Inflammatory macrophage treated with lipopolysaccharide for 1 hour (primary cell): ENCODE measurements at places on chromosomes 12 and 14.
A peak's percentile ranks its signal among the peaks of the same experiment; 100 is the strongest.

GRCh38 chr14:70890826-70891659 lies 16.2 kb upstream of the PCNX1 start:
- DNase-seq: no peak

DNA sequence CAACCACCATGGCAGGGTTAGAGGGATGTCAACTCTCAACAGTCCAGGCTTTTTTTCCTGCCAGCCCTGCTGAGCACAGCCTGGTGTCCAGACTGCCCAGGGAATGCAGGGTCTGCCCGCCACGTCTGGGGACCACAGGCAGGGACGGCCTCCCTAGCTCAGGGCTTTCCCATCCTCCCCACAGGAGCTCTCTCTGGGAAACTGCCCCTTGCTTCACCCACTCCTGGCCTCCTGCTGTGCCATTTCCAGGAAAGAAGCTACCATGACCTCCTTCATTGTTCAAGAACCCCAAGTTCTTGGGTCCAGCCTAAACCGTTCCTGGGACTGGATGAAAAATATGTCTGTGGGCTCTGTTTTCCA lies 4.8 kb downstream of the SCNN1A start:
- no peak for DNase-seq

GRCh38 chr12:45852508-45852907 lies 123.0 kb downstream of the ARID2 start:
- DNase-seq: no peak

DNA sequence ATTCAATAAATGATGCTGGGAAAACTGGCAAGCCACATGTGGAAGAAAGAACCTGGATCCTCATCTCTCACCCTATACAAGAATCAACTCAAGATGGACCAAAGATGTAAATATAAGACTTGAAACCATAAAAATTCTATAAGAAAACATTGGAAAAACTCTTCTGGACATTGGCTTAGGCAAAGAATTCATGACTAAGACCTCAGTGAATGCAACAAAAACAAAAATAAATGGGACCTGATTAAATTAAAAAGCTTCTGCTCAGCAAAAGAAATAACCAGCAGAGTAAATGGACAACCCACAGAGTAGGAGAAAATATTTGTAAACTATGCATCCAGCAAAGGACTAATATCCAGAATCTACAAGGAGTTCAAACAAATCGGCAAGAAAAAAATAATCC lies 24.6 kb downstream of the ATG2B start:
- DNase-seq: no peak

DNA sequence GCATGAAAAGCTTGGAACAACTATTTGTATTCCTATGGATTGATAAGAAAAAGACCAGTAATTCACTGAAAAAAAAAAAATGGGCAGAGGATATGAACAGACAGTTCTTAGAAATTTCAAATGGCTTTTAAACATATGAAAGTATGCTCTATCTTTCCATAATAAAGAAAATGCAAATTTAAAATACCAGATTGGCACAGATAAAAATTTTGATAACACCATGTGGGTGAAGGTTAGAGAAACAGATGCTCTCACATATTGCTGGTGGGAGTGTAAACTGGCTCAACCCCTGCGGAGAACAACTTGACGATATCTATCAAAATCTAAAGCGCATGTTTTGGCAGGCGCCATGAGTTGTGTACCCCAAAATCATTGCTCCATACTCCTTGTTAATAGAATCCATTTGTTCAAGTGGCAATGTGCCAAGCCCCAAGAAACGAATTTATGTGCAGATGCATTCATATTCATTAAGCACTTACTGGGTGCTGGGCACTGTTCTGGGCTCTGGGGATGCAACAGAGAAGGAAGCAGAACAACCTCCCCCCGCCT lies 29.5 kb upstream of the TMPO start:
- DNase-seq: no peak

GRCh38 chr12:42196723-42197603 lies 41.1 kb downstream of the YAF2 start:
- DNase-seq: no peak

DNA sequence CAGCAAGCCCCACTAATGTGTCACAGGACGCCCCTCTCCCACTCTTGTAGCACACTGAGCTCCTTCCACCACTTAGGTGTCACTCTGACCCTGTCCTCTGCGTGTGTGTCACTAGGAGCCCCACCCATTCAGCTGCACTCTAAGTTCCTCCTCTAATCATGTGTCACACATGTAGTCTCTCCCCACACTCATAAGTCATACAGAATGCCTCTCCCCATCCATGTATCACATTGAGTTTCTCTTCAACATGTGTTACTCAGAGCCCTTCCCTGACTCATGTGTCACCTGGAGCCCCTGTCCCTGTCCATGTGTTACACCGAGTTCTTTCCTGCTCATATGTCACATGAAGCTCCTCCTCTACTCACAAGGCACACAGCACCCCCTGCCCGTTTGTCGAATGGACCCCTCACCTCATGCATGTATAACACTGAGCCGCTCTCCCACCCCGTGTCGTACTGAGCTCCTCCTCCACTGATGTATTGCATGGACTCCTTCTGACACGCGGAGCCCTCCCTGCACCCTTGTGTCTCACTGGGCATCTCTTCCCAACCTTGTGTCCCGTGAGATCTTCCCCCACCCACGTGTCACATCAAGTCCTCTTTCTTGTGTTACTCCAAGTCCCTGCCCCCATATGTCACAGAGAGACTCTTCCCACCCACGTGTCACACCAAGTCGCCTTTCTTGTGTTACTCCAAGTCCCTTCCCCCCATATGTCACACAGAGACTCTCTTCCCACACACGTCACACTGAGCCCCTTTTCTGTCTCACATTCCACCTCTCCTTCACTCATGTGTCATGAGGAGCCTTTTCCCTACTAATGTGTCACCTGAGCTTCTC lies 31.0 kb downstream of the RTL1 start:
- peak; percentile 5 for DNase-seq

- no peak for DNase-seq
Measured at GRCh38 chr12:21614506-21614905, 9.9 kb upstream of the GYS2 start.

- DNase-seq: no peak
Measured at GRCh38 chr14:94550041-94550440, 11.2 kb upstream of the SERPINA4 start.

- DNase-seq: peak; percentile 57
Measured at GRCh38 chr12:89621521-89621920, 87.1 kb downstream of the ATP2B1 start.

DNA sequence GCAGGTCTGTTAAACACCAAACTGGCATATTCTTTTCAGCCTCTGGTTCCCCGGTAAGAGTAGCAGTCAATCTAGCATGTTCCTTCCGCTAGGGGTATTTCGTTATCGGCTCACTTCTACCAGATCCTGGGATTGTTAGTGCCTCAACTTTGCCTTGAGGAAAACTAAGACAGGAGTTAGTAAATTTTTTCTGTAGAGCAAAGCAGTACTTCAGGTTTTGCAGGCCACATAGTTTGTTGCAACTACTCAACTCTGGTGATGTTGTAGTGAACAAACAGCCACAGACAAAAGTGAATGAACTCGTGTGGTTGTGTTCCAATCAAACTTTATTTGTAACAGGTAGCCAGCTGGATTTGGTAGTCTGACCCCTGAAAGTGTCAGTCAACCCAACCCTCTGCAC lies 6.3 kb upstream of the CDH24 start:
- no peak for DNase-seq

GRCh38 chr12:118189741-118190191 lies 53.8 kb downstream of the PEBP1 start:
- no peak for DNase-seq

- no peak for DNase-seq
Measured at GRCh38 chr12:43331935-43332334, 220.1 kb downstream of the ADAMTS20 start.

- DNase-seq: peak; percentile 12
Measured at GRCh38 chr12:24467226-24467625, 481.7 kb downstream of the BCAT1 start.

DNA sequence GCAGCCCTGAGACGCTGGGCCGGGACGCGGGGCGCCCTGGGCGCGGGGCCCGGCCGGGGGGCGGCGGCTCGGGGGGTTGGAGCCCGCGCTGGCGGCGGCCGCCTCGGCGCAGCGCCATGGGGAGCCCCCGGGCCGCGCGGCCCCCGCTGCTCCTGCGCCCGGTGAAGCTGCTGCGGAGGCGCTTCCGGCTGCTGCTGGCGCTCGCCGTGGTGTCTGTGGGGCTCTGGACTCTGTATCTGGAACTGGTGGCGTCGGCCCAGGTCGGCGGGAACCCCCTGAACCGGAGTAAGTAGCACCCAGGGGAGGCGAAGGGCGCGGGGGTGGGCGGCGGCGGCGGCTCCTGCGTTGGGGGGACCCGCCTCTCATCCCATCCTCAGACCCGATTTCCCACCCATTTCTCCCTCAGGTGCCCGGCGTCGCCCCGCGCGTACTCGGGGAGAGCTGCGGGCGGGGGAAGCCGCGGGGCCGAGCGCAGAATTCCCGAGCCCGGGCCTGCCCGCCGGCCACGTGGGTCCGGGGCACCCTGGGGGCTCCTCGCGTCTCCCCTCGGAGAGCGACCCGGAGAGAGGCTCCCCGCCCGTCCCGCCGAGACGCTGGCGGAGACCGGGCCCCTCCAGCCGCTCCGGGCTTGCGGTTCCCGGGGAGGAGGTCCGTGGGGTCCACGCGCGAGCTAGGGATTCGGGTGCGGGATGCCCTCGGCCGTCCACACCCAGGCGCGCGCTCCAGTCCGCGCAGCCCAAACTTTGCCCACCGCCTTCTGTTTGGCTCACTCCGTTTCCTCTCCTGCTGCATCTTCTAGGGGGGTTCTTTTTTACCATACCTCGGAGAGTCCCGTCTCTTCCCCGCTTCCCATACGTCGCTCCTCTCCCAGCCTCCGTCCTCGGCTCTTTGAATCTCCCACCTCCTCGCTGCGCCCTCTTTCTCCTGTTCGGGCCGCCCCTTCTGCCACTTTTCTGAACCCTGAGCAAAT lies 807 bp downstream of the B4GALNT3 start:
- no peak for DNase-seq

GRCh38 chr14:61234215-61234916 lies 46.8 kb downstream of the TMEM30B start:
- no peak for DNase-seq

- no peak for DNase-seq
Measured at GRCh38 chr12:30754383-30754749, 385 bp downstream of the CAPRIN2 start.

DNA sequence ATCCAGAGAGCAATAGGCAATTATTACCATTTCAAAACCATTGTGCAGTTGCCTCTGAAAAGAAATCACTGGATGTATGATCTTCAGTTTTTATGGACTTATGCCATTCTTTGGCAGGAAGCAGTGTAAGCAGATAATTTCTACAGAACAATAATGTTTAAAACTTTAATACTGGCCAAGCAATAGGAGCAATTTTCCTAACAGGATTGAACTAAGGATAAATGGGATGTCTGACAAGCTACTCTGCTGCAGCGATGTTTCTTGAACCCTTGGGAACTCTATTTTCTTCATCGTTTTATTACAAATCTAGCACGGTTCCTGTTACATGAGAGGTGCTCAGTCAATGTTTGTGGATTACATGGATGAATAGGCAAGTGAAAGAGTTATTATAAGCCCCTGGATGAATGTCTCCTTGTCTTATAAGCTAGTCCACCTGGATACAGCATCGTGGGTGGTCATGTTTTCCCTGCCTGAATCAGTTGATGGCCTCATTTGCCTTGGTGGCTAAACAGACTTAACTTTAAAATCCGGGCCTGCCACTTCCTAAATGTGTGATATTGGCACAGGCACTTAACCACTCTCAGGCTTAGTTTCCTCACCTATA lies 68.2 kb upstream of the MDM1 start:
- DNase-seq: no peak

DNA sequence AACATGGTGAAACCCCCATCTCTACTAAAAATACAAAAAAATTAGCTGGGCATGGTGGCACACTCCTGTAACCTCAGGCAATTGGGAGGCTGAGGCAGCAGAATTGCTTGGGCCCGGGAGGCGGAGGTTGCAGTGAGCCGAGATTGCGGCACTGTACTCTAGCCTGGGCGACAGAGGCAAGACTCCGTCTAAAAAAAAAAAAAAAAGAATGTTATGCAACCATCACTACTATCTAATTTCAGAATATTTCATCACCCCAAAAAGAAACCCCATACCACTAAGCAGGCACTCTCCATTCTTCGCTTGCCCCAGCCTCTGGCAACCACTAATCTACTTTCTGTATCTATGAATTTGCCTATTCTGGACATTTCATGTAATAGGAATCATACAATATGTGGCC lies 68.8 kb upstream of the AMN start:
- DNase-seq: peak; percentile 67

DNA sequence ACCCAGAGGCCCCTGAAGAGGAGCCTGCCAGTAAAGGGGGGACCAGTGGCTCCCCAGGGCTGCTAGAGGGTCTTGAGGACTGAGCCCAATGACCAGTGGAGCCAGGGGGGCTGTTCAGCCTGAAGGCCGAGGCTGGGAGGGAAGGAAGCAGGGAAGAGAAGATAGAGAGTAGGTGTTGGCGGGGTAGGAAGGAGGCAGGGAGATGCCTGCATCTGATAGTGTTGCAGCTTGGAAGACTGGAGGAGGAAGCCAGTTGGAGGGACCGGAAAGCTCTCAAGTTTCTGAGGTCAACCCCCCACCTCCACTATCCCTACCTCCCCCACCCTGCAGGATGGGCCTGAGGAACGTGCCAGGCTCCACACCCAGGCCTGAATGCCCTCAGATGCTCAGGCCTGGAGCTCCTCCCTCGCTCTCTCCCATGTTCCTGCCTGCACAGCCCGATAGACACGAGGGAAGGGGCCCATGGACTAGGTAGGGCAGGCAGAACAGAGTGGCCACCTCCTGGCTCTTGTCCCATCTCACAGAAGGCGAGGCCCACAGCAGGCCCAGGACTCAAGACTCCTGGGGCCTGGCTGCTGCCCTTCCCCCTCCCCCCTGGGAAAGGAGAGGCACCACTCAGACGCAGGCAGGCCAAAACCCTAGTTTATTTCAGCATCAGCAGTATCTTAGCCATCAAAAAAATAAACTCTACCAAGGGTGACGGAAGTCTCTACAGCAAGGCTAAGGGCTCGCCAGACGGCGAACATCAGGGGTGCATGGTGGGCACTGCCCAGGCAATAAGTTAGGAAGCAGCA lies 3.4 kb downstream of the CKB start:
- DNase-seq: no peak

- peak; percentile 98 for DNase-seq
Measured at GRCh38 chr12:116559162-116559935, at the start of gene MAP1LC3B2. TSS of gene MAP1LC3B2 (plus strand) at chr12:116559381. CDS start at chr12:116575943, 16,562 bp downstream.

GRCh38 chr14:100110816-100111215 lies 45.6 kb downstream of the EVL start:
- no peak for DNase-seq

GRCh38 chr14:65228436-65228835 lies 126.1 kb upstream of the MAX start:
- no peak for DNase-seq
